ENCODE measurements at places on chromosomes 1 and 21.

GRCh38 chr1:6197746-6198427 is 1.5 kb downstream of the RPL22 start:
- no peak for DNase-seq

- DNase-seq, result no peak
These were observed 88.8 kb downstream of the TNNI3K start for GRCh38 chr1:74323937-74324473.

DNA sequence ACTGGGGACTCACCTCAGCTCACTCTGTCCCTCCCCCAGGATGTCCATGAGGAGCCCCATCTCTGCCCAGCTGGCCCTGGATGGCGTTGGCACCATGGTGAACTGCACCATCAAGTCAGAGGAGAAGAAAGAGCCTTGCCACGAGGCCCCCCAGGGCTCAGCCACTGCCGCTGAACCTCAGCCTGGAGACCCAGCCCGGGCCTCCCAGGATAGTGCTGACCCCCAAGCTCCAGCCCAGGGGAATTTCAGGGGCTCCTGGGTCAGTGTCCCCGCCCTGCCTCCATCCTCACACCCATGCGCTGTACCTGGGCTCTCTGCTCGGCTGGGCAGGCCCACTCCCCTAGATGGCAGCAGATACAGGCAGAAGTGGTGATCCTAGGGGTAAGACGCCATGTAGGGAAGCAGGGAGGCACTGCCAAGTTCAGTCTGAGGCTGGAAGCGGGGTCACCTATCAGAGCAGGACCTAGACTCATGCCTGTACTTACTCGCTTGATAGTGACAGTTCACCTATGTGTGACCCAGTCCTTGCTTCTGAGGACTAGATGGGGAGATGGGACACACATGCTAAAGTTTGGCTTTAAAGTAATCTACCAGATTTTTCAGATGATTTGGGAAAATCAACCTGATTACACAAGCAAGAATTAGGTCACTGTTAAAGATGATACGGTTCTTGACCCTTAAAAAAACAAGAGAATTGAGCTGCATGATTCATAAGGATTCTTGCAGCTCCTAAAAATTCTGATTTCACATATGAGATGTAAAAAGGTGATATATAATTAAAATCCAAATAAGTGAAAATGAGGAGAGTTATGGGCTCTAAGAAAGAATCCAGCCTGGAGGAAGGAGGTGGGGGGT is 38.7 kb downstream of the ETNK2 start:
- DNase-seq, result no peak

DNA sequence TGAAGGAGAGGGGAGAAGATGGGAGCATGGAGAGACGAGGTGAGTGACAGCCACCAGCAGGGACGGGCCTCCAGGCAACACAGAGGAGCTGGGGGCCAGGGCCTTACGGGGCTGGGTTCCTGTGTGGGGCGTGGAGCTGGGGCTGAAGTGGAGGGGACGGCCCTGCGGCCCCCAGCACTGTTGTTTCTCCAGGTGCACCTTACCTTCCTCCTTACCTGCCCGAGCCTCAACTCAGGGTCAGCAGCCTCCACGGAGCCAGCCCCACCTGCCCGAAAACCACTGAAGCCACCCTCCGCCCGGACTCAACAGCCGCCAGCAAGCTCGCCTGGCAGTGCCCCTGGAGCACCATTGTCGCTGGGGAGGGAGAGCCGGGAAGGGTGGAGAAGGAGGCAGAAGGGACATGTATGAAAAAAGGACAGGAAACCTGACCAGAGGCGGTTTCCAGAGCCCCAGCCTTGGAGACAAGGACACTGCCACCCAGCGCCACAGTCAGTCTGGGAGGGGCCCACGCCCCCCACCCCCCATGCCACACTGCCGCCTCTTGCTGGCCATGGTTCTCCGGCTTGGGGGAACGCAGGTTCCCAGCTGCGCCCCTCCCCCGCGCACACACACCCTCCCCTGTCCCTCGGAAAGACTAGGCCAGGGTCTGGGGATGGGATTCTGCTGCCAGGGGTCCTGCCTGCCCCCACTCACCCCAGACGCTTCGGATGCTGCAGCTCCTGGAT is 10.6 kb downstream of the PLA2G2F start:
- no peak for DNase-seq

DNA sequence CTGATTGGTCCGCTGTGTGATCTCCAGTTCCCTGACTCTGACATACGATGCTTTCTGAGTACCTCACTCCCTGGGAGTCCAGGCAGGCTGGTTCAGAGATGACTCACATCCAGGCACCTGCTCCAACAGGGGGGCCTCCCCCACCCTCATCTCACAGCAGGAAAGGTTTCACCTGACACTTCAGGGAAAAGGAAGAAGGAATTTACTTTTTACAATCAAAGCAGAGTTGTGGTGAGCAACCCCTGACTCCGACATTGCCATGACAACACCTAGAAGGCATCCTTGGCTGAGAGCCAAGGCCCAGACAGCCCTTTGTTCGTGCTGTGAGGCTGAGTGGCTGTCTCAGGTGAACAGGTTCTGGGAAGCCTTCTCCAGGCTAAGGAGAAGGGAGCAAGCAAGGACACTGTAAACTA is 164.6 kb upstream of the GJB5 start:
- DNase-seq, result no peak

- DNase-seq, result no peak
These were observed 106.9 kb downstream of the ZNF281 start for GRCh38 chr1:200302921-200303290.

- no peak for DNase-seq
These were observed 58.9 kb upstream of the EXO1 start for GRCh38 chr1:241789061-241789460.

GRCh38 chr1:35680271-35680670 is 38.4 kb downstream of the C1orf216 start:
- no peak for DNase-seq

GRCh38 chr21:29462479-29462878 is 163.8 kb downstream of the BACH1 start:
- no peak for DNase-seq

- peak; percentile 43 for DNase-seq
These were observed 1.9 kb upstream of the ZSCAN20 start for GRCh38 chr1:33470495-33471012.

DNA sequence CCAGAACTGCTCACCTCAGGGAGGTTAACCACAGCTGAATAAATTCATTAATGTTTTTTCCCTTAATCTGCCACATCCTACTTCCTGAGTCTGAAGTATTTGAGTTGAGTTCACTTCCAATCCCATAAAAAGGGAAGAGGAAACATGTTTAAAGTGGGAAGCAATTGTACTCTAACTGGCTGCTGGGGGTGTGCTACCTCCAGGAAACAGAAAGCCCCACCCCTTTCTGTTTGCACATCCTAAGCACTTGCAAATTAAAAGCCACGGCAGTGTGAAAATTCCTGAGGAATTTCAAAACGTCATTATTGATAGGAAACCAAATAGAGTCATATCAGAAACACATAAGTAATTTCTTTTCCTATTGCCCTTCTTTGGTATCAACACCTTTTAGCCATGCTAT is 307.0 kb upstream of the NR5A2 start:
- DNase-seq, result no peak

DNA sequence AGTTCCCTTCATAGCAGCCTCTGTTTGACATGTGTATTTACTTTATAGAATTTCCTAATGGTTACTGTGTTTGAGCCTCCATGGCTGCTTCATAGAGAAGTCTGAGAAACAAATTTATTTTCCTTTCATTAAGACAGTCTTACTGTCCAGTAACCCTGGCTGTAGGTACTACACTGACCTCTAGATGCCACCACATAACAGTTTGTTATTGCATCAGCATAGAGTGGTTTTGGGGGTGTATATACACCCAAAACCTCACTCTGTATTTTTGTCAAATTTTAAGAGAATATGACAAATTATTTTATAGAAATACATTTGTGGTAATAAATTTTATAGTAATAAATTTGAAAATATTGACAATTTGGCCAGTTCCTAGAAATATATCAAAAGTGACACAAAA is 57.3 kb downstream of the OBSCN start:
- no peak for DNase-seq

- DNase-seq, result no peak
These were observed 22.2 kb upstream of the KCNJ15 start for GRCh38 chr21:38234395-38235142.

DNA sequence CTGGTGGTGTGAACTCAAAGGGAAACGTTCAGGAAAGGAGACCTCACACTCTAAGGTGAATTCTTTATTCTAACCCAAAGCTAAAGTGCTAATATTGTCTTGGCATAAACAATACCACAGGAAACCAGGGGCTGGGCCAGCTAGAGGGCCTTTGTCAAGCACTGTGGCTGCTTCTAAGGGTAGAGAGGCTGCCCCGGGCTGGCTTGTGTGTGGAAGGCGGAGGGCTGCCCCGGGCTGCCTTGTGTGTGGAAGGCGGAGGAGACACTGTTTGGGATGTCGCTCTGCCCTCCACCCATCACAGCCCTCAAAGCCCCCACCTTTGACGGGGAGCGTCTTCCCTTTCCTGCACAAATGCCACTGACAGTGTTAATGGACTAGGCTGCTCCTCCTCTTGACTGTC is 216.8 kb downstream of the TOMM20 start:
- no peak for DNase-seq

GRCh38 chr1:58791106-58791505 is 7.3 kb upstream of the JUN start:
- no peak for DNase-seq

- no peak for DNase-seq
These were observed 351.9 kb upstream of the CAMK1G start for GRCh38 chr1:209231476-209232156.

GRCh38 chr1:243950166-243950565 is 100.1 kb upstream of the AKT3 start:
- DNase-seq, result no peak

DNA sequence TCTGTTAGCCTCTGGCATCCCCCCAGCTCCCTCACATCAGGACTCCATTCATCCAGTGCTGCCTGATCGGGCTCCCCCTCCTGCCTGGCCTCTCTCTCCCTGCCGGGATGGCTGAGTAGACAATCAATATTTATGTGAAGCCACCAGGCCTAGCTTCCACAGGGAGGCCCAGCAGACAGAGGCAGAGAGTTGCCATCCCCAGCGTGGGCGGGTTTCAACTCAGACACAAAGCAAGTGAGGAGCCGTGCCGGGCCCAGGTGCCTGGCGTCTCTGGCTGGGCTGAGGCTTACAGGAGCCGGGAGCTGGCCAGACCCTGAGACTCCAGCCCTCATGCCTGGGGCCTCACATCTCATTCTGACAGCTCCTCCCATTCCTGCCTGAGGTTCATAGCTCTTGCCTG is 34.5 kb upstream of the ATP2B4 start:
- peak; percentile 33 for DNase-seq

- DNase-seq, result no peak
These were observed 3.4 kb upstream of the LEFTY2 start for GRCh38 chr1:225944387-225944786.

GRCh38 chr1:33188572-33189275 is 6.9 kb upstream of the TRIM62 start:
- DNase-seq, result no peak

- no peak for DNase-seq
These were observed 16.7 kb upstream of the DISP1 start for GRCh38 chr1:222798116-222798515.

DNA sequence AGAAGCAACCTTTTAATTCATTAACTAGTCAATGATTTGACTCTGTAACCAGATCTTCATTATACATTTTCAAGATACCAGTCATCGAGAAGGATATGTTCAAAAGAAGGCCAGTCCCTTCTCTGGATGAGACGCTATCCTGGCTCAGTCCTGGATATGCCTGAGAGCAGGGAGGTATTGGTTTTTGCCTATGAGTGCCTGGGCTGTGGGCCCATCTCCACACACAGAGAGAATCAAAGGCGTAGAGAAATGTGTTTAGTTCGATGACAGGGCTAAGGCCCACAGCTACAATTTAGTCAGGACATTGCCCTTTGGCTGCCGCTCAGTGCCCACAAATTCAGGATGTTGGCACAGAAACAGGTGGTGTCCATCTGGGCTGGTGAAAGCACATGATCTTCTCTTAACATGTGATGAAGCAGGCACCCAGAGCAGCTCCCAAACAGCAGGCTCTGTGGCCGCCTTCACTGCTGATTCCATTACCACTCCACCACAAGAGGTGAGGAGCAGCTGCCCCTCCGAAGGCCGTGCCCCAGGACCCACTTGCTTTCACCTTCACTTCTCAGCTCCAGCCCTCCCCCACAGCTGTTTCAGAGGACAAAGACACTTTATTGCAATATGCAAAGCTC is 24.7 kb downstream of the ACKR1 start:
- no peak for DNase-seq

GRCh38 chr1:68201546-68202238 is 30.6 kb downstream of the WLS start:
- no peak for DNase-seq

- DNase-seq, result no peak
These were observed 119.9 kb downstream of the FASLG start for GRCh38 chr1:172778456-172779455.

- no peak for DNase-seq
These were observed 74.7 kb upstream of the CLDN14 start for GRCh38 chr21:36554411-36555157.

GRCh38 chr1:235049217-235049616 is 79.4 kb downstream of the TOMM20 start:
- DNase-seq, result no peak

- no peak for DNase-seq
These were observed 578.5 kb downstream of the USP25 start for GRCh38 chr21:16308269-16308668.

- DNase-seq, result no peak
These were observed 394.3 kb downstream of the KCNH1 start for GRCh38 chr1:210739627-210740026.

DNA sequence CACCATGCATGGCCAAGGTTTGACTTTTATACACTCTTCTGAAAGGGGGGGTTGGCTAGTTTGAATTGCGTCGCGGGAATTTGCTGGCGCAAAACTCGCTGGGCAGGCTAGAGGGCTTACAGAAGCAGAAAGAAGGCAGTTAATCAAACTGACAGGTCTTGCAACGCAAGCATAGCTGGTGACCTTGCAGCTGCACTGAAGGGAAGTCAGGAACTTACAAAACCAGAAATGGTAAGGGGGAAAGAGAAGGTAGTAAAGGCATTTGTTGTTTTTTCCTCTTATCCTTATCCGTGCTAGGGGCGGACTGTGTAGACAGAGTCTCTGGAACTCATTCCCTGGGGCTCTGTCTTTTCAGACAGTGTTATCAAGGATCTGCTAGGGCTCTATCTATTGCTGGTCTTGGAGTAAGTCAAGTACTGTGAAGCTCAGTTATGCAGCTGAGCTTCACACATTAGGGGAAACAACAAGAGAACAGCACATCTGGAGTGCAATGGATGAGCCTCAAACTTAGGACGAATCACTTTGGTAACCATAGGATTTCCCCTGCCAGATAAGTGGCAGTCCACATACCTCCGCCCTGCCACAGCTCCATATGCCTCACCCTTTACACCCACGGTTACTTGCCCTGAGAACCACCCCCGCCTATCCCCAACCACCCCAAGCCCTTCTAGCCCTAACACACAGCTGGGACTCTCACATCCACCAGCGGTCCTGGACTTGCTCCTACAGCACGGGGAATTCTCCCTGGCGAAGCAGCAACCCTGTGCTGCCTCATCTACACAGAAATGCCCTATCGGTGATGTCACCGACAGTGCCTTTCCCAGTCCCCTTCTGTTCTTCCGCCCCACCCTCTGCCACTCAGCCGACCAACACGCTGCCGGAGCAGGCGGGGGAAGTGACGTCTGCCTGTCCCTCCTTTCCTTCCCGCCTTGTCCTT is 251.4 kb downstream of the FAM72C start:
- no peak for DNase-seq

- DNase-seq, result no peak
These were observed 131.3 kb downstream of the BACH1 start for GRCh38 chr21:29430030-29430429.

- no peak for DNase-seq
These were observed 30.2 kb downstream of the S100A6 start for GRCh38 chr1:153505576-153505975.

Measured in hypothalamus (tissue), 51 donors.